NCI-H1436 treated with DMSO at 0.1 percent for 48 hours (cell line): ENCODE measurements at places on chromosomes 12 and 14.

DNA sequence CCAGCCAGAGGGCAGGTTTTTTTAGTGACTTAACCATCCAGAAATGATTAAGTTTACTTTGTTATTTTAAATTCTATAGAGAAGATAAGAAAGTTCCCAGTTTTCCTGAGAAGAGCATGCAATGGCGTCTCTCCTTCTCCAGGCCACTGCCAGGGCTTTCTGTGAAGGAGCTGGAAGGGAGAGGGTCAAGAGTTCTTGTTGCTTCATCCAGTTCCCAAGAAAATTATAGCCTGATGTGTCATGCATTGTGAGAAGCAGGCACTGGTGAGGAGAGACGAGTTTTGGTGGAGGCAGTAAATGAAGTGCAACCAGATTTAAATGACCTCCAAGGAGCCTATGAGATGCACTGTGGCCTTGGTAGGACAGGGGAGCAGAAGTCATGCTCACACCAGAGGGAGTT lies 14.2 kb downstream of the ELK3 start:
- DNase-seq, result no peak

DNA sequence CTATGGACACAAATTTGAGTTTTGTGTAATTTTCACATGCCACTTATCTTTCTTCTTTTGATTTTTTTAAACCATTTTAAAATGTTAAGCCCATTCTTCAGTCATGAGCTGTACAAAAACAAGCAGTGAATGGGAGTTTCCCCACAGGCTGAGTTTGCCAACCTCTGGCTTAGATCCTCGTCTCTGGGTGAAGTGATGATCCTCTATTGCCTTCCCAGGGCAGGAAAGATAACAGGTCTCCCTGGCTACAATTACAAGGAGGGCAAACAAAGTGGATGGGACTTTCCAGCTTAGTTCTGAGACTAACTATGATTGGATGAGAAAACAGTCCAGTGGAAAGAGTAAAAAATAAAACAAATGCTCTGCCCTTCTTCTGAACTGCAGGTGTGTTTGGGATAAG lies 203.7 kb downstream of the SPTSSA start:
- DNase-seq, result no peak

DNA sequence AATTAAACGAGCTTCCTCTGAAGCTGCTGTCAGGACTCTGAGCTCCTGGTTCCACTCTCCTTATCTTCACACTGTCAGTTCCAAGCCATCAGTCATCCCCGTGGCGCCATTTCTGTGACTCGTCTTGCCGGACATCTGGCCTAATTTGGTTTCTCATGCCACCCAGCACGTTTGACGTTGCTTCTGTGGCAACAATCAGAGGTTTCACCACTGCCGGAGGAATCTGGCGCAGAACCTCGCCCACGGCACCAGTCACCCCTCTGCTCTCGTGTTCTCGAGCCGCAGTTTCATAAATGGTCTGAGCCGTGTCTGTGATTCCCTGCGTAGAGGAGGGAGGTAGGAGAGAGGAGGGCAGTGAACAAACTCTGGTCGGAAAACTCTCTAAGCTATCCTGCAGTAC lies 29.7 kb downstream of the BDKRB1 start:
- DNase-seq, result no peak

DNA sequence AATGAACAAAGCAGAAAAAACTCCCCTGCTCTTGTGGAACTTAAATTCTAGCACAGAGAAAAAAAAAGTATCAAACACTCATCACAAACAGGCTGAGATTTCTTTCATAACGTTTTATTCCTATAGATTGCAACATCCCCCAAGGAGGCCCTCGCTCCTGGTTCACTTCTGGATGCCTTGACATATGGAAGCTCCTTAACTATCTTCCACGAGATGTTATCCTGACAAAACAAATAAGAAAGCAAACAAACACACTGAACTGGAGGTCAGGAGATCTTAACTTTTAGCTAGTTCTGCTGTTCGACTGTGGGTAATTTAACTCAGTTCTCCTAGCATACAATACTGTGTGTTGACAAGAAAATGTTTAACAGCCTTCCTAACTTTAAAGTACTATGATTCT lies 104.8 kb downstream of the ETV6 start:
- no peak for DNase-seq

- no peak for DNase-seq
Observed at GRCh38 chr12:116922194-116922897, 11.6 kb downstream of the FBXW8 start.

- no peak for DNase-seq
Observed at GRCh38 chr12:114069507-114069906, 103.4 kb upstream of the RBM19 start.

GRCh38 chr14:105499256-105500035 lies 8.4 kb downstream of the TEDC1 start:
- DNase-seq, result no peak

GRCh38 chr14:68507544-68508081 lies 285.3 kb downstream of the ZFP36L1 start:
- no peak for DNase-seq

DNA sequence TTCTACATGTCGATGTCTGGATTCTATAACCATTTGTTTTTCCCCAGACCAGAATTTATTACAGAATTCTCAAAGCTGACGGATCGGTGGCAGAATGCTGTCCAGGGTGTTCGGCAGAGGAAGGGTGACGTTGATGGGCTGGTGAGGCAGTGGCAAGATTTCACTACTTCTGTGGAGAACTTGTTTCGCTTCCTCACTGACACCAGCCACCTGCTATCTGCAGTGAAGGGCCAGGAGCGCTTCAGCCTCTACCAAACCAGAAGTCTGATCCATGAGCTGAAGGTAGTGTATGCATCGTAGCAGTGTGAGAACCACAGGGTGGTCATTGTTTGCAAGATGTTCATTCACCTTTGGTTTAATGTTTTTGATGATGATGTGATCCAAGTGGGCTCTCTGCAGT lies 124.0 kb downstream of the ESR2 start:
- DNase-seq, result no peak

- DNase-seq, result no peak
Observed at GRCh38 chr14:81384900-81385299, 15.2 kb downstream of the STON2 start.

DNA sequence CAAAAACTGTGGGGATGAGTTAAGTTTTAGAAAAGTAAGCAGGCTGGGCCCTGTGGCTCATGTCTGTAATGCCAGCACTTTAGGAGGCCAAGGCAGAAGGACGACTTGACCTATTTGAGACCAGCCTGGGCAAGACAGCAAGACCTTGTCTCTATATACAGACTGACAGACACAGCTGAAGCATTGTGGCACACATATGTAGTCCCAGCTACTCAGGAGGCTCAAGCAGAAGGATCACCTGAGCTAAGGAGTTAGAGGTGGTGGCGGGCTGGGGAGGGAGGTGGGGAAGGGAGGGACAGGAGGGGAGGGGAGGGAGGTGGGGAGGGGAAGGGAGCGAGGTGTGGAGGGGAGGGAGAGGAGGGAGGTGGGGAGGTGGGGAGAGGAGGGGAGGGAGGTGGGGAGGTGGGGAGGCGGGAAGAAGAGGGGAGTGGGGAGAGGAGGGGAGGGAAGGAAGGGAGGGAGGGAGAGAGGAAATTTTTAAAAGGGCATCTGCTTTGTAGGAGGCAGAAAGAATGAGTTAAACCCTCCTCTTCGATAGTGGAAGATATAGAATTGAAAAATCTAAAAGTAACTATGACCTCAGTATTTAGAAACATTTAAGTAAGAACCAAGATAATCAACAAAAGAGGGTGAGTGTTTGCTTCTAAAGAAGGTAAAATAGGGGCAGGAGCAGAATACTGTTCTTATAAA lies 30.9 kb downstream of the MED13L start:
- no peak for DNase-seq

DNA sequence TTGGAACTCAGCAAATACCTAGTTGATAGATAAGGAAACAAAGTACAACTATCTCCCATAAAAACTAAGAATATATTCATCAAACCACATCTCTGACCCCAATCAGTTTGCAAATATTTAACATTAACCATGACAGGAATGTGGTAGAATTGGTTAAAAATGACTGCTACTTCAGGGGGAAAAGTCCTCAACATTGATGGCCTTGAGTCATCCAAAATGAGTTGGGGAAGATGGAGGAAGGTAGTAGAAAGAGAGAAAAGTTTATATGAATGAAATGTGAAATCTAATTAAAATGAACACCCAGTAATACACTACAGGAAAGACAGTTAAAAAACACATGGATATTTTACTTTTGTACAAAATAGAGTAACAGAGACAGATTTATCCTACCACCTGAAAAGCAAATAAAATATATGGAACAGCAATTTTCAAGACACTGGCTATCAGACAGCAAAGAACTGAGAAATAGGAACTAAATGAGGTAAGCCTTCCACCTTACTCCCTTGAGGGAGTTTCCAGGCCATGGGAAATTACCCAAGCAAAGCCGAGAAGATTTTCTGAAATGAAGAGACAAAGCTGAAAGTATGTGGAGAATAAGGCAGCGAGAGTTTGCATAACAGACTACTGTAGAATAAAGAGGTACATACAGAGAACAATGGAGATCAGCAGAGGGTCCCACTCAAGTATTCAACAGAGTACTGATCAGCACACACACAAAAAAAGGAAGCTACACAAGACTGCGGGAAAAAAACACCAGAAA lies 49.6 kb downstream of the TC2N start:
- no peak for DNase-seq

DNA sequence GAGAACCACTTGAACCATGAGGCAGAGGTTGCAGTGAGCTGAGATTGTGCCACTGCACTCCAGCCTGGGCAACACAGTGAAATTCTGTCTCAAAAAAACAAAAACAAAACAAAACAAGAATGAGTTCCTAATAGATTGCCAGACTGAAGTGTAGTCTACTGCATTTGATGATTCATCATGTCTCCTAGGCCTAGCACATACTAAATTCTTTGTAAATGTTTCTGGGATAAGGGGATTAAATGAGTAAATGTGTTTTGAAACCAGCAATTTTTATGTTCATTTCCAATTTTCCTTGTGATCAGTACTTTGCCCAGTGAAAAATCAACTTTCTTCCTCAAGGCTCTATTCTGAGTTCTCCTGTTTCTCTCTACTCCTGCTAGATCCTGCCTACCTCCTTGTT lies 2.9 kb upstream of the DYRK2 start:
- no peak for DNase-seq

- DNase-seq, result no peak
Observed at GRCh38 chr12:46437469-46437868, 64.9 kb upstream of the SLC38A2 start.

DNA sequence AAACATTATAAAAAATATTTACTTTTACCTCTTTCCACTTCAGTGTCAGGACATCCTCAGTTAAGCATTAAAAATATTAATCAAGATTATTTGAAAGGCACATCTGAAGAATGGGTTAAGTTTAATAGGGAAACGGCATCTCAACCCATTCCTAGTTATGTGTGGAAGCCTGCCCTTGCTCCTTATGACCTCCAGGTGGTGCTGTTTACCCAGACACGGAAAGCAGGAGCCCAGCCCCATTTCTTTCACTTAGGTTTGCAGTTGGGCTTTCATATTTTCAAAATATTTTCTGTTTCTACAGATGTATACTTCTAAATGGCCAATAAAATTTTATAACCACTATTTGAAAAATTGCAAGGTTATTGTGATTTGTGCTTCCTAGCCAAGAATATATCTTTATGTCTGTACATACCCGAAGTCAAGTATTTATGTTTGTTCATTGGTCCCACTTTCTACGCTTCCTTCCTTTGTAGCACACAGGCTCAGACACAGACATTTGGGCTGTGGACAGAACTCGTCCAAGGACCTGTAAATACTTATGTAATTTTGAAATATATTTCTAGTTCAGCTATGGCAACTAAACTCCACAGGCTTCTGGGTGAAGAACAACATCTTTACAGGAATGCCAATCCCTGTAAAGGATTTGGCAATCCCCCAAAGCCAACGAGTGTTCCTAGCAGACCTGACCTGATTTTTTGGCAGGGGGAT lies 247.1 kb downstream of the AKAP6 start:
- no peak for DNase-seq

DNA sequence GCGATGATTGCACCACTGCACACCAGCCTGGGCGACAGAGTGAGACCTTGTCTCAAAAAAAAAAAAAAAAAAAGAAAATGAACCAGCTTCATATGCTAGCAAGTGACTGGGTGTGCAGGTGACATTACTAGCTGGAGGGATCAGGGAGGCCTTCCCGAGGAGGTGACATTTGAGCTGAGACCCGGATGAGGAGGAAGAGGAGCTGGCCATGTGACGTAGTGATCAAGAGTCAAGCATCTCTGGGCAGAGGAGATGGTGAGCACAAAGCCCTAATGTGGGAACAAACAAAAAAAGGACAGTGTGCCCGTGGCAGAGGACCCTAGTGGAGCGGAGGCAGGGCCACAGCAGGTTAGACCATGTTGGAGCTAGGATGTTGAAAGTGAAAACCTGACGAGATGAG lies 3.5 kb upstream of the PTPN6 start:
- no peak for DNase-seq

DNA sequence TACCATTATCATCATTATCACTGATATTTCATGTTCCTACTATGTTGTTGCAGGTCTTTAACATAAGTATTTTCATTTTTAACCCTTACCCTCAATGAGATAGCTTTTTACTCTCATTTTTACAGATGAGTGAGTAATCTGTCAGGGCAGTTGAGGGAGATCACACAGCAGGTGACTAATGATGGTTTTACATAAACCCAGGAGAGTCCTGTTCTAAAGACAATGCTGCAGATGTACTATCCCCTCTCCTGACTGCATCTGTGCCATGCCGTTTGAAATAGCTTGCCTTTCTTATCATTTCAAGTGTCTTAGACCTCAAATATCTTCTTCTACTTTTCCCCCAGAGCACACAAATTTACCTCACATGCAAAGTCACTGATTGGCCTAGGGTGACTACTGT lies 1552.1 kb upstream of the SEL1L start:
- no peak for DNase-seq

DNA sequence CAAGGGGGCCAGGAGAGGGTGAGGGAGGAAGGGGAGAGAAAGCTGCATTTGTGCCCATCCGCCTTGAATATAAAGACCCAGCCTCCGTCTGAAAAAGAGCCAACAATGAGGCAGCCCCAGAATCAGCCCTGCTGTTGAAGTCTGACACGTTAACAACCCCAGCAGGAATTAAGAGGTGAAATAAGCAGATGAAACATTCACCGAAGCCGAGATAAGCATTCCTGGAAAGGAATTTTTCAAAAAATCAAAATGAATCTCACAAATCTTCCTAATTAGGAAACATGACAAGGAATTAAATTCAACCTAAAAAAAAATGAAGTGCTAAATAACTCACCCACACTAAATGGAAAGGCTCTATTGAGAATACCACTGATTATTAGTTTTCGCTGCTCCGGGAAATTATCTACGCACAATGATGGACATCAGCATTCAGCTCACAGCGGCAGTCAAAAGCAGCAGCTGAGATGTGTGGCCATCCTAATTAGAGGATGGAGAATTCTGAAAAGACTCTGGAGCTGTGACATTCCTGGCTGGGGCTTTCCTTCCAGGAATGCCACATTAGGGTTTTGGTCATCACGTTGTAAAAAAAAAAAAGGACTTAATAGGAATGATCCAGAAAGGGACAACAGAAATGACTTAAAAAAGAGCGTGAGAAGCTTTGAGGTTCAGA lies 8.2 kb upstream of the PARP11 start:
- no peak for DNase-seq

DNA sequence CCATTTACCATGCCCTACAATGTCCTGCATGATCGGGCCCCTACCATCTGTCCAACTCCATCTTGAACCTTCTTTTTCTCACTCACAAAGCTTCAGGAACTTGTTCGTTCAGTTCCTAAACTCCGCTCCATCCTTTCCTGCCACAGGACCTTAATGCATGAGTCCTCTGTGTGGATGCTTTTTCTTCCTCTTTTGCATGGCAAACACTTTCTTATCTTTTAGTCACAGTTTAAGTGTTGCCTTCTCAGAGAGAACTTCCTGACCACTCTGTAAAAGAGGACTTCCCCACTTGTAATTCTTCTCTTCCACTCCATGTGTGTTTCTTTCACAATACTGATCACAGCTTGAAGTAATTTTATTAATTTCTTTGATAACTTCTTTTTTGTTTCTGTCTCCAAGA lies 54.4 kb upstream of the ETV6 start:
- no peak for DNase-seq
